ENCODE measurements at places on chromosomes 3 and 15.

- no peak for DNase-seq
Observed at GRCh38 chr3:114884213-114884923, 262.7 kb downstream of the ZBTB20 start.

- no peak for DNase-seq
Observed at GRCh38 chr3:98584547-98584946, 8.9 kb downstream of the CPOX start.

GRCh38 chr3:144942093-144942837 lies 970.6 kb downstream of the DIPK2A start:
- no peak for DNase-seq

GRCh38 chr3:127938800-127939199 lies 23.8 kb downstream of the KBTBD12 start:
- DNase-seq: no peak

DNA sequence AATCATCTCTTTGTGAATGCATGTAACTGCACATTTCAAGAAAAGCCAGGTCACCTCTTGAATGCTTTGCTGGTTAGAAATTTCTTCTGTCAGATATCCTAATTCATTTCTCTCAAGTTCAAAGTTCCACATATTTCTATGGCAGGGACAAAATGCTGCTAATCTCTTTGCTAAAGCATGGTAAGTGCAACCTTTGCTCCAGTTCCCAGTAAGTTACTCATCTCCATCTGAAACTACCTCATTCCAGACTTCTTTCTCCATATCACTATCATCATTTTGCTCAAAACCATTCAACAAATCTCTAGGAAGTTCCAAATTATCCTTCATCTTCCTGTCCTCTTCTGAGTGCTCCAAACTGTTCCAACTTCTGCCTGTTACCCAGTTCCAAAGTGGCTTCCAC lies 230.6 kb downstream of the ZMAT3 start:
- no peak for DNase-seq

- DNase-seq: no peak
Observed at GRCh38 chr3:179750720-179751328, 98.0 kb downstream of the USP13 start.

- no peak for DNase-seq
Observed at GRCh38 chr3:9208605-9209152, 40.8 kb downstream of the SRGAP3 start.

DNA sequence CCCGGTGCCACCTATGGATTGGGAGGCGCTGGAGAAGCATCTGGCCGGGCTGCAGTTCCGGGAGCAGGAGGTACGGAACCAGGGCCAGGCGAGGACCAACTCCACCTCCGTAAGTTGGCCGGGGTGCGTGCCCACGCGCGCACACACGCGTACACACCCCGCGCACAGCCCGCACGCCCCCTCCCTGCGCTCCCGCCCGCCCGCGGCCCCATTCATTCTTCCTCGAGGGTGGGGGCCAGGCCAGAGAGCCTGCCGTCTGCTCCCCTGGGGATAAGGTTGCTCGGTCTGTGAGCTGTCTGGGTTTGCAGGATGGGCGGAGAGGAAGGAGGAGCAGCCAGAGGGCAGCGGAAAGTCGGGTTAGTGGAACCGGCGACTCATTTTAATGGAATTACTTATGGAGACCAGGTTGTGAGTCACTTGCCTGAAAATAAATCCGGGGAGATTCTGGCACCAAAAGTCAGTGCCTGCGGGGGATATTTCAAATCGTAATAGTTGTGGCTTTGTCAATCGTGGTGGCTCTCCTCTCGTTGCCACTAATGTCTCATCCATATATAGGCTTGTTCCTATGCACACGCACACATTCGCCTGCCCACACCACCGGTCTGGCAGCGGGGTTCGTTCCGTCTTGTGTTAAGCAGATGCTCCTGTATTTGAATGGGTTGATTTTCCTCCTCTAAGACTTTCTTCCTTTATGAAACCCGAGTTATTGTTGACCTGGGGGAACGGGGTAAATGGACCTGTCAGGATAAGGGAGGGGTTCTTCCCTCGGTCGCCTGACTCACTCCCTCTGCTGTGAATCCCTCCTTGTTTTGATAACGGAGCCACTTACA lies 223.4 kb upstream of the IL12A start:
- no peak for DNase-seq

DNA sequence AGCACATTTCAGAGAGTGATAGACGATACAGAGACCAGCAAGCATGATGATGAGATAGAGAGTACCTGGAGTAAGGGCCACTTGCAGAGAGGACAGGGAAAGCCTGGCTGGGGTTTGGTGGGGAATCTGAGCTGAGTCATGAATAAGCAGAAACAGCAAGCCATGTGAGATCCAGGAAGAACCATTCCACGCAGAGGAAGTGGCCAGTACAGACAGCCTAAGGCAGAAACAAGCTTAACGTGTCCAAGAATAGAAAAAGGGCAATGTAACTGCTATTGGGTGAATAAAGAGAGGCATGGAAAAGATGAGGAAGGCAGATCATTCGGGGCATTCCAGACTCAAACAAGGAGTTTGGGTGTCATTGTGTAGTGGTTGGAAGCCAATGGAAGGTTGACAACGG lies 816.3 kb upstream of the CFAP20DC start:
- no peak for DNase-seq

- no peak for DNase-seq
Observed at GRCh38 chr3:128983293-128984069, 10.4 kb downstream of the CFAP92 start.

All from cortex of kidney (tissue), 1 donor.